ENCODE measurements at places on chromosomes 3 and 15. TPM values are rescaled to one million over a fixed set of nuclear protein-coding genes. Genes with fewer than 3 reads are reported as not detected.

GRCh38 chr15:68333775-68334470, 56.4 kb downstream of the FEM1B start:
- DNase-seq, result no peak

DNA sequence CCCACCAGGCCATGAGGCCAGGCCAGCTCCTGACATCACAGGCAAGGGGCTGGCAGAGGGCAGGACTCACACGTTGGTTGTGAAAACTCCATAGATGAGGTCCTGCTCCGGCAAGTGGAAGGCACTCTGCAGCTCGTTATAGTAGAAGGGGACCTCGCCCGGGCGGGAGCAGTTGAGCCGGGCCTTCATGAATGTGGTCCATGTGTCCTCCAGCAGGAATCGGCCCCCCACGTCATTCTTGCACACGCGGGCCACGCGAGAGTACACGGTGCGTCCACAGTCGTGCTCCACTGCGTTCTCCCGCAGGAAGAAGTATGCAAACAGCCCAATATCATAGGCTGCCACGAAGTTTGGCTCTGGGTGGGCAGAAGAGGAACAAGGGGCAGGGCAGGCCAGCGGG, 101.2 kb downstream of the SEMA5B start:
- DNase-seq, result no peak

DNA sequence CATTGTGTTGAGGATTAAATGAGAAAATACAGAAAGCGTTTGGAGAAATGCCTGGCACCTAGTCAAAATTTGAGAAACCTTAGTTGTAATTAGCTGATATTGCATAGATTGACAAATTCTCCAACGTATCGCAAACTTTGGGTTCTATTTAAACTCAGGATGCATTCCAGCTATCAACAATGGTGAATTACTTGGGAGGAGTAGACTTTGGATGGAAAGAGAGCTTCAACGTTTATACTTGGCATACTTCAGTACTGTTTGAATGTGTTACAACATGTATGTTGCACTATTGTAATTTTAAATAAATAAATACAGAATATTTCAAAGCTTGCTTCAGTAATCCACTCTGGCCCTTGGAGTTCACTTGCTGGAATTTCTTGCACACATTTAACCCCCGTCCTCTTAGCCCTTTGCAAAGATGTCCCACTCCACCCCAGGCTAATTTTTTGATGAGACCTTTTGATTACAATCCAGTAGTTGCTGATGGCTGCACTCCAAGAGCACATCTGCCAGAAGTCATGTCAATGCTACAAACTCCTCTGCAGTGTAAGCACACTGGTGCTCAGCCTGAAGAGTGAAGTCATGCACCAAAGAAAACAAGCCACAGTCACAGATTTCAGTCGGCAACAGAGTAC, 4.7 kb upstream of the DIS3L start:
- DNase-seq, result no peak

DNA sequence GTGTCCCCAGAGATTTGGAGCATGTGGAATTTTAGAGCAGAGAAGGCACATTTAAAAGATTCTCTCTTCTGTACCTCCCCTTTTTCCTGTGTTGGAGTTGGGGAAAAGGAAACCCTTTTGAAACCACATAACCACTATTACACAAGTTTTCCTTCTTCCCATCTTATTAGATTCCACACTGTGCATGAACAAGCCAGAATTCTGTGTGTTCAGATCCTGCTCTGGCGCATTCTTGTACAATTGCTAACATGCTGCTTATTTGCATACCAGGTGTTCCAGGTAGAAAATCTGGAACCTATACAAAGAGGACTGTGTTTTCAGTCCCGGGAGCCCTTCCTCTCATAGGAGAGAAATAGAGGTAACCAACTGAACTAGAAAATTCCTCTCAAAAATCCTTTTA, 2.6 kb upstream of the CIB2 start:
- DNase-seq, result no peak

- no peak for DNase-seq
These were observed 28.3 kb upstream of the HGD start for GRCh38 chr3:120710369-120710768.

Gene EMC7
- polyA plus RNA-seq, result 118 TPM

Gene KATNBL1
- 27.1 TPM for polyA plus RNA-seq

Gene GPR62
- polyA plus RNA-seq, result 0.15 TPM

Gene WDR72
- not detected for polyA plus RNA-seq

Gene ITIH1
- 0.45 TPM for polyA plus RNA-seq

All from ovary (tissue), 10 donors.